ENCODE measurements at places on chromosomes 11 and 22. TPM values are rescaled to one million over a fixed set of nuclear protein-coding genes. Genes with fewer than 3 reads are reported as not detected.
A peak's percentile ranks its signal among the peaks of the same experiment; 100 is the strongest.

DNA sequence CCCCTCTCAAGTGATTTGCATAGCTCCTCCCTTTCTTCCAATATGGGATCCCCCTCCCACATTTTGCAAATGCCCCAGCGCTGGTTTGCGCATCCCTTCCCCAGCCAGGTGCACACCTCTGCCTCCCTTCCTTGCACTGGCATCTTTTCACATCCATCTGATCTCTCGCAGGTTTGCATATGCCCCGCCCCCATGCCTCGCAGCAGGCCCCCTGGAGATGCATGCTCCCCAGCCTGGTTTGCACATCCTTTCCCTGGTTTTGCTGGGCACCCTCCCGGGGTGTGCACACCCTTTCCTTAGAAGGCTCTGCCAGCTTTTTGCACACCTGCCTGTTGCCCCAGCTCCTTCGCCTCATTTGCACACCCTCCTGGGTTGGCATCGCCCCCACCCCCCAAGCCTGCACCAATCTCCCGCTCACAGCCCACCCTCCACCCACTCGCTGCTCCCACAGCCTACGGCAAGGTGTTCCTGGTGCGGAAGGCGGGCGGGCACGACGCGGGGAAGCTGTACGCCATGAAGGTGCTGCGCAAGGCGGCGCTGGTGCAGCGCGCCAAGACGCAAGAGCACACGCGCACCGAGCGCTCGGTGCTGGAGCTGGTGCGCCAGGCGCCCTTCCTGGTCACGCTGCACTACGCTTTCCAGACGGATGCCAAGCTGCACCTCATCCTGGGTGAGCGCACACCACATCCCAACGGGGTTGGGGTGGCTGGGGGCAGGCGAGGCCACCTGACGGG lies 917 bp downstream of the RPS6KA4 start:
- DNase-seq: peak; percentile 79

DNA sequence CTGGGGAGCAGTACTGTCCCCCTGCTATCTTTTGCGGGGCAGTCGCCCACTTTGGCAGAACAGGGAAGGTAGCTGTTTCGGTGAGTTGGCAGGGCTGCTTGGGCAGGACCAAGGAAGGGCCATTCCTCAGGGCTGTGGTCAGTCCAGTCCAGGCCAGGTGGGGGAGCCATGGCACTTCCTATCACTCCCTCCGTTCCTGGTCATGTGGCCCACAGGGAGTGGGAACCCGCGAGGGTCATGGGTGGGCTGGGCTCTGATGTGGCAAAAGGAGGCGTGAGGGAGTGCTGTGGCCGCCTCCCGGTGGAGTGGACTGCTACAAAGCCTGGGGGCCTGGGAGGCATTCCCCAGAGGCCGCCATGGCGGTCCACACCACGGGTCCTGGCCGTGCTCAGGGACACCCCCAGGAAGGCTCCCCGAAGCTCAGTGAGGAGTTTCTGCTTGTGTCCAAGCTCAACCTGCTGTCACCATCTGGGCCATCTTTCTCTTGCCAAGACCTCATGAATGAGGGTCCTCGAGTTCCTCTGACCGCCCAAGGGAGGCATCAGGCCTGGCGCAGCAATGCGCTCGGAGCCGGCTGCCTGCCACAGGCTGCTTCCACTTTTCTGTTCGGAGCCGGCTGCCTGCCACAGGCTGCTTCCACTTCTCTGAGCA lies 11.9 kb downstream of the CHID1 start:
- DNase-seq: peak; percentile 89

GRCh38 chr11:45625611-45626010 lies 39.8 kb downstream of the CHST1 start:
- no peak for DNase-seq

- no peak for DNase-seq
These were observed 96.9 kb downstream of the SLC1A2 start for GRCh38 chr11:35322318-35322979.

- no peak for DNase-seq
These were observed 10.5 kb upstream of the FUT4 start for GRCh38 chr11:94533206-94533605.

- DNase-seq: no peak
These were observed 73.3 kb downstream of the PRSS23 start for GRCh38 chr11:86873573-86874083.

Gene KRTAP5-2
- not detected for total RNA-seq

DNA sequence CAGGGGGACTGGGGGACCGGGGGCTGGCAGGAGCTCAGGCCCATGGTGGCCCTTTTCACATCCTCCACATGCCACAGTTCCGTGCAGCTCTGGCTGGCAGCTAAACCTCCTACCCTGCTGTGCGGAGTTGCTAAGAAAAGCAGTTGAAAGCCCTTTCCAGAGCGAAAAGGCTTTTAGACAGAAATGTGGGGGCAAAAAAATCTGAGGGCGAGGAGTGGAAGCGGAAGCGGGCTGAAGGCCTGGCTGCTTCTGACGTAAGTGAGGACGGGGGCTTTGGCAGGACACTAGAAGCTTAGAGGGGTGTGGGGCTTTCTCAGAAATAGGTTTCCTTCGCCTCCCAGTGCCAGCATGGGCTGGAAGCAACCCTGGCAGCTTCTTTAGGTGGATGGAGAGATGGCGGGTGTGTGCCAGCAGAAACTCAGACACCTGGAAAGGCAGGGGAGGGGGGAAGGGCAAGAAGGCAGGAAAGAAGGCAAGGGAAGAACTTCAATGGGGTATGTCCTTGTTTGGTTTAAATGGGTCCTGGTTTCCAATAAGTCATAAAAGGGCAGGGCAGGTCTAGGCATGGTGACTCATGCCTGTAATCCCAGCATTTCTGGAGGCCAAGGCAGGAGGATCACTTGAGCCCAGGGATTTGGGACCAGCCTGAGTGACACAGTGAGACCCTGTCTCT lies 11.2 kb upstream of the DGKZ start:
- DNase-seq: peak; percentile 39

- peak; percentile 33 for DNase-seq
These were observed 546 bp downstream of the GNB1L start for GRCh38 chr22:19853879-19854777.

DNA sequence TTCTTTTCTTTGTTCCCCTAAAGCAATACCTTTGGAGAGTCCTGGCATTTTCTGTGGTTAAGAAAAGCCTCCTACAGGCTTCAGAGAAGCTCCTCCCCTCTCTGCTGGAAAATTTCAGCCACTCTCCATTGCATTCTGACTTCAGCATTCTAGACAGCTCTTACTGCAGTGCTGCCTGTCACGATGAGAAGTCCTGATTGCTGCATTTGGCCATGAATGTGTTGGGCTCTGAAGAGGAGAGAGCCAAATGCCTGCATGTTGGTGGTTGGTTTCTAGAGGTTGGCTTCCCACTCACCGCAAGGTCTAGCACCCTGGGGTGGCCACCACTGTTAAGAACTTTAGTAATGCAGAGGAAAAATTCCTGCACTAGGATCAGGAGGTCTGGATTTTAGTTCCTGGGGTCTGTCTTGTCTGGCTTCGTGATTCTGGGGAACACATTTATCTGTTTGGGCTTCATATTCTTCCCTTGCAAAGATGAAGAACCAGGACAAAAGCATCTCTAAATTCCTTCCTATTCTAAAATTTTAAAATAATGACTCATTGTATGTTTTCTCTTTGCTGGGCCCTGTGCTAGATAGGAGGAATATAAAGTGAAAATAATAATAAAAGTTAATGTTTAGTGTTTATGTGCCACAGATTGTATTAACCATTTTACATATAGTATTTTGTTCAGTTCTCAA lies 38.1 kb downstream of the COA4 start:
- peak; percentile 17 for DNase-seq

GRCh38 chr22:30045494-30045887 lies 34.8 kb upstream of the HORMAD2 start:
- DNase-seq: no peak

Gene PEX26
- 20.7 TPM for total RNA-seq

Gene C11orf87
- not detected for total RNA-seq

Gene MRGPRE
- total RNA-seq: not detected

Data from G401 (cell line).